ENCODE measurements at places on chromosomes 7 and 10.

- no peak for DNase-seq
Observed at GRCh38 chr10:5199398-5199797, 2.8 kb downstream of the AKR1C4 start.

GRCh38 chr10:116540814-116541213, 4.9 kb upstream of the PNLIP start:
- no peak for DNase-seq

DNA sequence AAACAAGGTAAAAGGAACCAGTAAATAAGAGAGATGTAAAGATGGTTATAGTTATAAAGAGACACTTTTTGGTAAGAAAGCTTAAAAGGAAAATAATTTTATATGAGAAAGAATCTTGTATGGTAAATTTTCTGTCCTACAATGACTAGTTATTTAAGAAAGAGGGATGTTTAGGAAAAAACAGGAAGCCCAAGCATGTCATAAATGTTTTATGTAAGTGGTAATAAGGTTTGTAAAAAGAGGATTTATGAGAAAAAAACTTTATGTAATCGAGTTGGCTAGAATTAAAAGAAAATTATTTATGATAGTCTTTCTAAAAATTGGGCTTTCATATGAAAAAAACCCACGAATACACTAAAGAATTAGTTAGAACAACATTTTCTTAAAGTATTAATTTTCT, 34.2 kb upstream of the CREB3L2 start:
- DNase-seq: no peak

DNA sequence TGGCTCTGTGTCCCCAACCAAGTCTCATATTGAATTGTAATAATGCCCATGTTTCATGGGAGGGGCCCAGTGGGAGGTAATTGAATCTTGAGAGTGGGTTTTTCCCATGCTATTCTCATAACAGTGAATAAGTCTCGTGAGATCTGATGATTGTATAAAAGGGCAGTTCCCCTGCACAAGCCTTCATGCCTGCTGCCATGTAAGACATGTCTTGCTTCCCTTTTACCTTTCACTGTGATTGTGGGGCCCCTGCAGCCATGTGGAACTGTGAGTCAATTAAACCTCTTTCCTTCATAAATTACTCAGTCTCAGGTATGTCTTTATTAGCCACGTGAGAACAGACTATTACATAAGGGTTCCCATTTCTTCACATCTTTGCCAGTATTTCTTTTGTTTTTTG, 97.1 kb upstream of the CPXM2 start:
- DNase-seq: no peak

DNA sequence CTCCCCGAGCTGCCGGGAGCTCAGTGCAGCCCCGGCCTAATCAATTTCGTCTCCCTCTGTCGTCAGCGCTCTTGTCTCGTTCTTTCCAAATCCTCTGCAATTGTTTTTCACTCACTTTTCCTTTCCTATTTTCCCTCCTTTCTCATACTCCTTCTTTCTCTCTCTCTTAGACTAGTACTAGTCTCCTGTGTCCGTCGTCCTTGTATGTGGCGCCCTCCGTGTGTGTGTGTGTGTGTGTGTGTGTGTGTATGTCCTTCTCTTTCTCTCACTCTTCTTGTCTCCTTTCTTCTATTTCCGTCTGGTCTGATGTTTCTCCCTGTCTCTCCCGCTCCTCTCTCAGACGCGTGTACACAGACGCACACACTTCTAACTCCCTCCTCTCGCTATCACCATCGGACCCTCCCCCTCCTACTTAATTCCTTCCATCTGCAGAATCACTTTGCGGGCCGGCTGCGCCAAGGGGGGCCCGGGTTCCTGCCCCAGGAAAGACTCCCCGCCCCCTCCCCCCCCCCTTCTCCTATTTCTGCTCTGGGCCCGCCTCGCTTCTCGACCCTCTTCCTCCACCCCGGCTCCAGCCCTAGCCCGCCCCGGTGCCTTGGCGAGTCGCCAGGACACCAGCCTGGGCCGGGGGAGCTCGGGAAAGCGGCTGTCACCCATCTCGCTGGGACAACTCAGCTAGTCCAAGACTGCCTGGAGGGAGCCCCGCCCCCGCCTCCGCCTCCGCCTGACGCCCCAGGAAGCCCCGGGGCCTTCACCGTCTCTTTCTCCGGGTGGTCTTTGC, 743 bp upstream of the ZCCHC24 start:
- no peak for DNase-seq

GRCh38 chr10:81722399-81722798, 152.6 kb upstream of the NRG3 start:
- DNase-seq: no peak

GRCh38 chr10:33008499-33009243, 50.6 kb upstream of the ITGB1 start:
- DNase-seq: no peak

Data from NCI-H187 treated with DMSO at 0.1 percent for 48 hours (cell line).